ENCODE measurements at places on chromosomes 2 and 18. TPM values are rescaled to one million over a fixed set of nuclear protein-coding genes. Genes with fewer than 3 reads are reported as not detected.

Gene CPO
- not detected for total RNA-seq

Gene TNFRSF11A
- 5.1 TPM for total RNA-seq

Gene TEX44
- not detected for total RNA-seq

Gene SOX11
- not detected for total RNA-seq

Gene FAM124B
- 0.05 TPM for total RNA-seq

Gene DSG2
- 64.0 TPM for total RNA-seq

Gene MC2R
- total RNA-seq: not detected

Gene TMEM200C
- not detected for total RNA-seq

Data from A549 treated with dexamethasone at 1 μM for 4 hours (cell line).